ENCODE measurements at places on chromosomes 7 and 10. TPM values are rescaled to one million over a fixed set of nuclear protein-coding genes. Genes with fewer than 3 reads are reported as not detected.

GRCh38 chr10:92238054-92238585 is 52.8 kb downstream of the CPEB3 start:
- no peak for DNase-seq

GRCh38 chr10:132166216-132166950 is 20.4 kb upstream of the DPYSL4 start:
- DNase-seq: no peak

- DNase-seq: no peak
These were observed 68.1 kb downstream of the PODXL start for GRCh38 chr7:131488361-131488760.

DNA sequence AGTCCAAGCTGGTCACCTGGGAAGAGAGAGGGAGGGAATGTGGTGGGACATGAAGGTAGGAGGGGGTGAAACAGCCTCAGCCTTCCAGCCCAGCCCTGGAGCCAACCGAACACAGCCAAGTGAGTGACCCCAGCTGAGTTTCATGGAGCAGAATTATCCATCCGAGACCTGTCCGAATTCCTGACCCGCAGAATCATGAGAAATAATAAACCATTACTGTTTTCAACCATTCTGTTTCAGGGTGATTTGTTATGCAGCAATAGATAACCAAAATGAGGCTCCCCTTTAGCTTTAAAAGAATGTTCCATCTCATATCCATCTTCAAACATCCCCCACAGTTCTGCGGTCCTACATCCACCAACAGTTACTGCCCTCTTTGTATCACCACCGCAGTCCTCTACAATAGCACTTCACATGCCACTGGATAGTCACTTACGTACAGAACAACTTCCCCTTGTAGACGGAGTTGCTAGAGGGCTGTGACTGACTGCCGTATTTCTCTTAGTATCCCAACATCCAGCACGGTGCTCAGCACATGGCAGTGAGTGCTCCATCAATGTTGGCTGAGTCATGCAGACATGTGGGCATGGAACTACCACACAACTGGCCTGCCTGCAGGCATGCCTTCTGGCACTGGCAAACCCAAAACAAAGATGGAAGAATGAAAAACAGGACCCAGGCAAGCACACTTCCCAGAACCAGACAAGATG is 18.5 kb downstream of the KIAA1549 start:
- DNase-seq: no peak

Gene BTBD16
- total RNA-seq: not detected

Gene SPDYE2
- 0.25 TPM for total RNA-seq

Gene PARP12
- 116 TPM for total RNA-seq
